Osteoblast (primary cell): ENCODE measurements at places on chromosomes 1 and 21. TPM values are rescaled to one million over a fixed set of nuclear protein-coding genes. Genes with fewer than 3 reads are reported as not detected.

DNA sequence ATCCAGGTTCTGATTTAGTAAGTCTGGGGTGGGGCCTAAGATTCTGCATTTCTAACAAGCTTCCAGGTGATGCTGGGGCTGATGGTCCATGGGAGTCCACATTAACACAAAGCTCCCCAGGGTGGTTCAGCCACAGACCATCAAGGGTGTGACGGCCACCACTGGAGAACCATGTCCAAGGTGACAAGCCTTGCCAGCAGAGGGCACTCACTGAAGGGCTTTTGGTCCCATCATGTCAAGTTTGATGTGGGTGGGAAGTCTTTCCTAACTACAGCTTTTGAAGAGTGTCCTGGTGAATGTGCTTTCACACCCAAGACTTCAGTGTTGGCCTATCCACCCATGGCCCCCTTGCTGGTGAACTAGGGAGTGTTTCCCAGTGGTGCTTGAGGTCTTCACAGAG is 67.1 kb downstream of the UBE2T start:
- peak; percentile 82 for DNase-seq

GRCh38 chr1:240582953-240583352 is 29.0 kb downstream of the GREM2 start:
- no peak for DNase-seq

- DNase-seq, result no peak
Measured at GRCh38 chr21:20030390-20030789, 967.8 kb upstream of the NCAM2 start.

KCNT2 gene
- 6.2 and 10.5 TPM in 2 replicates for total RNA-seq

NCAM2 gene
- 8.0 and 15.3 TPM in 2 replicates for total RNA-seq
